ENCODE measurements at places on chromosomes 3 and 15.

- DNase-seq: no peak
Measured at GRCh38 chr15:47862402-47862801, 145.1 kb downstream of the SEMA6D start.

GRCh38 chr3:17915341-17915740, 172.9 kb upstream of the TBC1D5 start:
- DNase-seq: no peak

DNA sequence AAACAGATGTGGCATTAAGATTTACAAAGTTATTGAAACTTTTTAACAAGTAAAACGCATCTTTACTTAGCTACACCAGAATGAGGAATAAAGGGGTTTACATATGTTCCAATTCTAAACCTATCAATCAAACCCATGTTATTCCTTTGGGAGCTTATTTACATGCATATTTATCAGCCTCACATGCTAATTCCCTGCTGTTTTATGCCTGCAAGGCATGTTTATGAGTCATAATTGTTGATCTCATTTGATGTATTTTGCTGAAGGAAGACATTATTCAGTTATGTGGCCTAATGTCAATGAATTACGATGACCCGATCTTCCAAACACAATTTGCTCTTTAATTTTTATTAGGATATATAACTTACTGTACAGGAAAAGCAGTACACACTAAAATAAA, 272.9 kb downstream of the TBC1D5 start:
- no peak for DNase-seq

- DNase-seq: no peak
Measured at GRCh38 chr3:146464783-146465182, 4.6 kb downstream of the PLSCR2 start.

DNA sequence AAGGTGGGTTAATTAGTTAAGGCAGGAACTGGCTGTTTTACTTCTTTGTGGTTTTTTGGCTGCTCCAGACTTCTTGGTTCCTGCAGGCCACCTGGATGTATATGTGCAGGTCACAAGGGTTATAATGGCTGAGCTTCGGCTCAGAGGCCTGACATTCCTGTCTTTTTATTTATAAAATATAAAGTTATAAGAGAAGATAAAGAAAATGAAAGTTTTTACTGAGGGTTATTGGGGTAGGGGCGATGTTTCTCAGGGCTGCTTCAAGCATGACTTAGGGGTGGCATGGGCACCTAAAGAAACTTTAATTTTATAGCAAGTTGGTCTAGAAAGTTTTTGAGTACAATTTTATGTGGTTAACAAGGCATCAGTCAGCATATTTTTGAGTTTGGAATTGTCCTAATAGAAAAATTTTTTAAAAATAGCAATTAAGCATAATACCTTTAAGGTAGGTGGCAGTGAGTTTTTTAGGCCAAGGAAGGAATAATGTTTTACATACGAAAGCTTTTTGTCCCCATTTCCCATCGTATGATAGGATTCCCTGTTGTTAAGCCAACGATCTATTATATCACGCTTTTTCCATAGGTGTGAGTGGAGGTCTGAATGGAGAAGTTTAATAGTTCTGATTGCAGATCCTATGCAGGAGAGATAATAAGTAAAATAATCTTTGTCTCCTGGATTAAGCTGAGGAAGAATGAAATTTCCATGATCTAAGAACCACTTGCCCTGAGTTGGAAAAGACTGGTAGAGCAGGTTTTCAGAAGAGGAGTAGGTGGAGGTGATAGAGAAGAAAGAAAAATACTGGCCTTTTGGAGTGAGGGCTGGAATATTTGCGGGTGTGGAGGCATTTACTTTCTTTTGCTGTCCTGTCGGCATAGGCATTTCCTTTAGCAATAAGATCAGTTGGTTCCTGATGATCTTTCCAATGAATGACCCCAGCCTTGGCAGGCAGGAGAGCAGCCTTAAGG, 10.1 kb downstream of the STRIT1 start:
- DNase-seq: no peak

GRCh38 chr15:69660658-69661405, 208.2 kb downstream of the RPLP1 start:
- no peak for DNase-seq
